ENCODE measurements at places on chromosomes 5 and 9. TPM values are rescaled to one million over a fixed set of nuclear protein-coding genes. Genes with fewer than 3 reads are reported as not detected.

Gene IPPK
- 15.7 TPM for polyA plus RNA-seq

Gene SH2D3C
- 0.06 TPM for polyA plus RNA-seq

Gene CBY3
- not detected for polyA plus RNA-seq

Gene APBA1
- 4.8 TPM for polyA plus RNA-seq

Gene RETREG1
- polyA plus RNA-seq: 0.06 TPM

Gene SPATA31A7
- not detected for polyA plus RNA-seq

Gene BHMT2
- polyA plus RNA-seq: 12.4 TPM

Gene GPR151
- polyA plus RNA-seq: not detected

Gene PCDHB8
- 0.17 TPM for polyA plus RNA-seq

Gene CMBL
- 29.9 TPM for polyA plus RNA-seq

Gene GGTA1
- not detected for polyA plus RNA-seq

Gene GKAP1
- 1.5 TPM for polyA plus RNA-seq

Gene HTR1A
- not detected for polyA plus RNA-seq

Gene IFNW1
- polyA plus RNA-seq: not detected

Gene SLC46A2
- polyA plus RNA-seq: not detected

Gene PCDHGB4
- 11.8 TPM for polyA plus RNA-seq

Gene C5orf63
- polyA plus RNA-seq: 3.9 TPM

Gene C5
- polyA plus RNA-seq: 2.7 TPM

Gene ARHGEF37
- polyA plus RNA-seq: 0.92 TPM

Gene PHF24
- polyA plus RNA-seq: 0.02 TPM

Gene LCN10
- not detected for polyA plus RNA-seq

Gene CD14
- polyA plus RNA-seq: 0.69 TPM

Gene SPINK4
- not detected for polyA plus RNA-seq

Gene GRIA1
- 6.7 TPM for polyA plus RNA-seq

Gene CORO2A
- 1.5 TPM for polyA plus RNA-seq

Gene FAM174A
- 7.9 TPM for polyA plus RNA-seq

Gene PCDHGA10
- polyA plus RNA-seq: 3.9 TPM

Gene HDHD3
- 14.2 TPM for polyA plus RNA-seq

GRCh38 chr5:132253452-132254320, 3.8 kb upstream of the PDLIM4 start:
- no peak for DNase-seq

DNA sequence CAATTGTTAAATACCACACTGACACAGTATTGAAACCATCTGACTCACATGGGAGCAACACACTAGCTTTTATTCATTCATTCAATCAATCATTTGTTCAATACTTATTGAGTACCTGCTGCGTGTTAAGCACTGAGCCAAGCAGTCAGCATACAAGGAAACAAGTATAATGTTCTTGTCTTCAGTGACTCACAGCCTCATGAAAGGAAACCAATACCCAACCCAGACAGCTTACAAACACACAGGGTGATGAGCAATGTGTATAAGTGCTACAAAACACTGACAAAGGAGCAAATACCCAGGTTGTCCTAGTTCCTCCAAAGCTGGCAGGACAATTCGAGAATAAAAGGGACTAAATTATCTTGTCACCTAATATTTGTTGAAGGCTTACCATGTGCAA, 67.6 kb upstream of the RASEF start:
- no peak for DNase-seq

DNA sequence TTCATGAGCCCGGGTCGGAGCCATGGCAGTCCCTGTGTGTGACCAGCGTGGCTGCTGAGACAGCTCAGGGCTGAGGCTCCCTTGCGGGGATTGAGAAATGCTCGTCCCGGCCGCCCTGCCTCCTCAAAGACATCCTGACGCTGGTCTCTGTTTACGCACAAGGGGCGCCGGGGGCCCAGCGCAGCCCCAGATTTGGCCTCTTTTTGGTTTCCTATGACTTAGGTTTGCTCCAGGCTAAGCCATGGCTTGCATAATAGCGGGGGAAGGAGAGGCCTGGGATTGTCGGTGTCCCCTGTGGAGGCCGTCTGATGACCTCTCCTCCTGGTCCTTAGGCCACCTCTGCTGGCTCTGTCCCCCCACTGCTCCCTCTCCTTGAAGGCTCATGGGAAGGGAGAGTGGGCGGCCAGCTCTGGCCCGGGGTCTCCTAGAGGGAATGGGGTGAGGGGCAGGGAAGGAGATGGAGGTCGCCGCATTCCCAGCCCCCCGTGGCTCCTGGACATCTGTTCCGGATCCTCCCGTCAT, 3.5 kb downstream of the LAMC3 start:
- no peak for DNase-seq

DNA sequence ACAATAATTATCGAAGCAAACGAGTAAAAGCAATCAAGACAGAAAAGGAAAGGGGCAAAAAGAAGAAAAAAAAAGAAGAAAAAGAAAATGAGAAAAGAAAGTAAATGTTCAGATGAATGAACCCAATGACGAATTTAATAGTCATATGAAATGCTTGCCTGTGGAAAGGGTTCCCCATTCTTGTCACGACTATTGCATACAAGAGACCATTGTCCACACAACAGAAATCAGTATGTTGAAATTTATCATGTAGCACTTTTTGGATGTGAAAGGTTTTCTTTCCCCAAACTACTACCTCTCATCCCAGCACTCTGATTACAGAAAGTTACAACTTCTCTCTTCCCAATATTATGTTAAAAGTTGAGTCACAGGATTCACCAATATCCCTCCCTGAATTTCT, 162.4 kb downstream of the ZDHHC21 start:
- no peak for DNase-seq

- no peak for DNase-seq
Measured at GRCh38 chr9:94676446-94677131, 37.3 kb upstream of the FBP1 start.

- no peak for DNase-seq
Measured at GRCh38 chr5:43601454-43602260, 1.3 kb upstream of the NNT start.

GRCh38 chr5:58122848-58123392, 337.0 kb downstream of the PLK2 start:
- DNase-seq: no peak

- DNase-seq: no peak
Measured at GRCh38 chr9:89778100-89779090, 173.6 kb downstream of the GADD45G start.

DNA sequence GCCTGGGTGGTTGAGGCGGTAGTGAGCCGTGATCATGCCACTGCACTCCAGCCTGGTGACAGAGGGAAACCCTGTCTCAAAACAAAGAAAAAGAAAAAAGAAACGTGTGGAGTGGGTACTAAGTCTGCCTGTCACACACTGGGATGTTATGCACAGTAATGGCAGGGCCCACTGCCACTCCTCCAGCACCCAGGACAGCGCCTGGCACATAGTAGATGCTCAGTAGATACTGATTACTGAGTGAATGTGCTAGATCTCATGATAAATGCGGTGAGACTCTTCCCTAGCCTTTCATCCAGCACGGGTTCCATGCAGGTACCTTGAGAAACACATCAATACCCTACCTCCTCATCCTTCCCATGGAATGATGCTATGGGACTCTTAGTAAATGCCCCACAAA, 87.4 kb upstream of the HSPA9 start:
- DNase-seq: no peak

DNA sequence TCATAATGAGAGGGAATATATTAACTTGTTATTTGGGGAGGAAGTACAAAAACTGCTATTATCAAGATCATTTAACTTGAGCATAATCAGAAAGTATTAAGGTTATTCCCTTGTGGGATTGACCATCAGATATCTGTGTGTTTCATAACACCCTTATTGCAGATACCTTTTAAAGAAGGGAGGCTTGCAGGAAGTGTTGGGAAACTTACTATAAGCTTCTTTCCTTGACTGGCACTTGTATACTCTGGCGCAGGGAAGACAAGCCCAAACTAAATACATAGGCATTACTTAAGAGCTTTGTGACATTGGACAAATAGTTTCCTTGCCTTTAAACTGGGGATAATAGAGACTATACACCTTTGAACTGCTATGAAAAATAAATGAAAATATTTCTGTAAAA, 50.9 kb downstream of the PIK3R1 start:
- no peak for DNase-seq

- no peak for DNase-seq
Measured at GRCh38 chr9:133694686-133695085, 43.5 kb downstream of the SARDH start.

DNA sequence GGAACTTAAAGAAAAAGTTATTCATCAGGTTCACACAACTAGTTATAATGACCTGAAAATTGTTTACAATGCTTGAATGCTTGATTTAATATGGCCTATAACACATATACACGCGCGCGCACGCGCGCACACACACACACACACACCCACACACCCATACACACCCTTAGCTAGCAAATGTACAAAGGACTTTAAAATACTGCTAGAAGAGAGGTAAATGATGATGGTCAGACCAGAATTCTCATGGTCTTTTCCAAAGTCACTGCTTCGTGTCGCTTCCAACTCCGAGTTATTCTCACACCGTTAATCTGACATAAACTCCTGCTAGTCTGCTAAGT, 5.9 kb downstream of the LSM11 start:
- no peak for DNase-seq

GRCh38 chr9:90900130-90900529, 98.5 kb downstream of the SYK start:
- DNase-seq: no peak

- no peak for DNase-seq
Measured at GRCh38 chr5:180898621-180899246, at the start of gene BTNL8. TSS of gene BTNL8 (plus strand) at chr5:180899159. CDS start at chr5:180899311, 152 bp downstream.

- DNase-seq: no peak
Measured at GRCh38 chr5:150609843-150610584, 30.4 kb upstream of the SYNPO start.

- no peak for DNase-seq
Measured at GRCh38 chr5:100860407-100860806, 42.7 kb downstream of the ST8SIA4 start.

- no peak for DNase-seq
Measured at GRCh38 chr5:773517-774264, 10.8 kb downstream of the ZDHHC11B start.

DNA sequence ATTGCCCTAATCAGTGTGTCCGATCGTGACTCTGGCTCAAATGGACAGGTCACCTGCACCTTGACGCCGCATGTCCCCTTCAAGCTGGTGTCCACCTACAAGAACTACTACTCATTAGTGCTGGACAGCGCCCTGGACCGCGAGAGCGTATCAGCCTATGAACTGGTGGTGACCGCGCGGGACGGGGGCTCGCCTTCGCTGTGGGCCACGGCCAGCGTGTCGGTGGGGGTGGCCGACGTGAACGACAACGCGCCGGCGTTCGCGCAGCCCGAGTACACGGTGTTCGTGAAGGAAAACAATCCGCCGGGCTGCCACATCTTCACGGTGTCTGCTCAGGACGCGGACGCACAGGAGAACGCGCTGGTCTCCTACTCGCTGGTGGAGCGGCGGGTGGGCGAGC, 1.4 kb downstream of the PCDHA13 start:
- no peak for DNase-seq

DNA sequence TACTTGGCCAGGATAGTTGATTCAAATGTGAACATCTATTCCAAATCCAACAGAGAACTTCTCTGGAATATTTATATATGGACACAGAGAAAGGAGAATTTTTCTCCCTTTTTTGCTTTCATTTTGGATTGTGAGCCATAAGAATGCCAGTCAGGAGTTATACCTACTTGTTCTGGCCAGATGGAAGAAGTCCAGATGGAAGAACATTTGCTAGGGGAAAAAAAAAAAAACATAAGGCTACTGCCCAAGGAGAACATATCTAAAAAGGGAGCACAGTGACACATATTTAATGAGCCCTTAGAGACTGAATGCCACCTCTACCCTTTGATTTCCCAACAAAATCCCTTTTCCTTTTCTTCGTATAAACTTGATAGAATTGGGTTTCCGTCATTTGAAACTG, 61.7 kb upstream of the PPP2R2B start:
- no peak for DNase-seq

DNA sequence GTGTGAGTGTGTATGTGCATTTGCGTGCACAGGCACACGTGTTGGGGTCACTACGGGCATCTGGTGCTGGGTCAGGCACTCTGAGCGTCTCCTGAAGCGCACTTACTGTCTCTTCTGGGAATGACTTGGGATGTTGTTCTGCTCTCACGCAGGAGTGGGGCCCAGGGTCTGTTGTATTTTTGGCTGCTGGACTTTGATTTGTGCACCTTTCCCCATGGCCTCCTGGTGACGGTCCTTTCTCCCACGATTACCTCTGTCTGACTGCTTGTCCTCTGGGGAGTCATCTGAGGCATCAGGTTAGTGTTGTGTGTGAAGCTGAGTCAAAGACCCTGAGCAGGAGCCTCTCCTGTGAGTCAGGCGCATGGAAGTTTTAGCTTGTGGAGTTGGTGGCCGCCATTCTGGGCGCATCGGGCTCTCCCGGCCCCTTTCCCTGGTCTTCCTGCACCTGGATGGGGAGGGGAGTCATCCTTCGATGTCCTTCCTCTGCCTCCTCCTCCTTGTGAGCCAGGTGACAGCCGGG, 62.1 kb downstream of the RXRA start:
- no peak for DNase-seq

DNA sequence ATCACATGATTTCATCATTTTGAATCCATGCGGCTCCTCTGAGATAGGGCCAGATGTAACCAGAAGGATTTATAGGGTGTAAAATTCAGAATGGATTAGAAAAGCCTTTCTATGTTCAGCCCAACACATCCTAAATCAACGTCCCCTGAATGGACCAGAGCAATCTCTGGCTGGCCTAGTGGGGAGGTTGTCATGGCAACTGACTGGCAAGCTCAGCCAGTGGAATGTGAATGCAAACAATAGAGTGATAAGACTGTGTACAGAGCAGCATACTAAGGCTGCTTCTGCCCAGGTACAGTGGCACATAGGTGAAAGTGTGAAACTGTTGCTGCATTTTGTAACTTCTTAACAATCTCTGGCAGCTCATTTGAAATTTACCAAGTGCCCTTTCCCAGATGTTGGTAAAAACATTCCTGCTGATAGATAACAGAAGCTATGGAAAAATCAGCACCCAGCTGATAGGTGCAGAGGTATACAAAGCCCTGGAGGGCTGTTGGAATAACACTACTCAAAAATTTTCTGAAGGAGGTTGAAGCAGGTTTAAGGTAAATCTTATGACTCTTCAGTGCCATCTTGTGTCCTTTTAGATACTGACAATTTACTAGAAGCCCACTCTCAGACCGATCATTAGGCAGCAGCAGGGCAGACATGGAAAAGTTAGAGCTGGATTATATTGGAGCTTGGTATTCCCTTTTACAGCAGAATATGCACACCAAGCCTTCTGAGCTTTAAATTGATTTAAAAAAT, 267.2 kb downstream of the RAB3C start:
- no peak for DNase-seq

GRCh38 chr9:734831-735511, 106.5 kb upstream of the DMRT1 start:
- DNase-seq: peak; percentile 83

DNA sequence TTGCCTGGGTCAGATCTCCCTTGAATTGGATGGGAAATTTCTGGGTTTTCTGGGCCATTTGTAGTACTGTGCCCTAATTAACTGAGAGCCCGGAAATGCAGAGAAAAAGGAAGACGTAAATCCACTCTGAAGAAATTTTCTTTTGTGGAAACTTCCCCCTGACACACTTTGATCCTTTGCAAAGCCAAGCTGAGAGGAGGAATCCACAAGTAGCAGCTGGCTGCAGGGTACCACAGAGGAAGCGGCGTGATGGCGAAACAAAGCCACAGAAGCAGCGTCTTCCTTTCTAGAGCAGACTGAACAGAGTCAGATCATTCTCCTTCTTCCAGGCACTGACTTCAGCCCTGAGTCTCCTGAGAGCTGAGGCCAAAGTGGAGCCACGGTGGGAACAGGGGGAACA, 47.1 kb upstream of the ZNF354A start:
- DNase-seq: no peak

Measured in BJ (cell line).